ENCODE measurements at places on chromosomes 16 and 17.

DNA sequence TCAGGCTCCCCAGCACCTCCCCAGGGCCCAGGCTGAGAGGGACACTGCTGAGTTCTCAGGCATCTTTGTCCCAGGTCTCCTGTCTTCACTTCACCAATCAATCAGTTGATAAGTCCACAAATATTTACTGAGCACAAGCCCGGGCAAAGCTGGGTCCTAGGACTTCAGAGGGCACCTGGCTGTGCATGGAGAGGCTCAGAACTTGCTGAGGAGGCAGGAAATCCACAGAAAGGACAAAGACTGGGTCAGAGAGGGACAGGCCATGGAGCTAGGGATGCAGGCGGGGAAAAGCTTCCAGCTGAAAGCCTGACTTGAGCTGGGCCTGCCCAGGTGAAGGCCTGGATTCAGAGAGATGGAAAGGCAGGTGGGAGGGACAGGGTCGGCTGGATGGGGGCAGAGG, 33.2 kb upstream of the C1QL1 start:
- no peak for DNase-seq

DNA sequence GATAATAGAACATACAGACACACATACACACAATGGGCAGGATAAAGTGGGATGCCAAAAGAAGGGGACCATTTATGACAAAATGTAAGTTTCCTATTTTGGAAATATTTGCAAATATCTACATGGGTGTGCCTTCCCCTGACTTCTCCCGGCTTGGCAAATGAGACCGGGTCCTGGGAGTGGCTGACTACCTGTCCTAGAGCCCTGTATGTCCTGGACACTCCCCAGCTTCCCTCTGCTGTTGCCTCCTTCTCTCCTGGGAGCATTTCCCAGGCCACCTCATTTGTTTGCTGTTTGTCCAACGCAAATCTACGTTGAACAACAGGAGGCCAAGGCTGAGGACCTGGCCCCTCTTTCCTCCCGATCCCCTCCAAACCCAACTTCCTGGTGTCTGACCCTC, 16.9 kb downstream of the PECAM1 start:
- DNase-seq = no peak

- no peak for DNase-seq
These were observed at the start of gene KRTAP1-5 for GRCh38 chr17:41026715-41027471. TSS of gene KRTAP1-5 (minus strand) at chr17:41027208. CDS start at chr17:41027155, 53 bp downstream.

DNA sequence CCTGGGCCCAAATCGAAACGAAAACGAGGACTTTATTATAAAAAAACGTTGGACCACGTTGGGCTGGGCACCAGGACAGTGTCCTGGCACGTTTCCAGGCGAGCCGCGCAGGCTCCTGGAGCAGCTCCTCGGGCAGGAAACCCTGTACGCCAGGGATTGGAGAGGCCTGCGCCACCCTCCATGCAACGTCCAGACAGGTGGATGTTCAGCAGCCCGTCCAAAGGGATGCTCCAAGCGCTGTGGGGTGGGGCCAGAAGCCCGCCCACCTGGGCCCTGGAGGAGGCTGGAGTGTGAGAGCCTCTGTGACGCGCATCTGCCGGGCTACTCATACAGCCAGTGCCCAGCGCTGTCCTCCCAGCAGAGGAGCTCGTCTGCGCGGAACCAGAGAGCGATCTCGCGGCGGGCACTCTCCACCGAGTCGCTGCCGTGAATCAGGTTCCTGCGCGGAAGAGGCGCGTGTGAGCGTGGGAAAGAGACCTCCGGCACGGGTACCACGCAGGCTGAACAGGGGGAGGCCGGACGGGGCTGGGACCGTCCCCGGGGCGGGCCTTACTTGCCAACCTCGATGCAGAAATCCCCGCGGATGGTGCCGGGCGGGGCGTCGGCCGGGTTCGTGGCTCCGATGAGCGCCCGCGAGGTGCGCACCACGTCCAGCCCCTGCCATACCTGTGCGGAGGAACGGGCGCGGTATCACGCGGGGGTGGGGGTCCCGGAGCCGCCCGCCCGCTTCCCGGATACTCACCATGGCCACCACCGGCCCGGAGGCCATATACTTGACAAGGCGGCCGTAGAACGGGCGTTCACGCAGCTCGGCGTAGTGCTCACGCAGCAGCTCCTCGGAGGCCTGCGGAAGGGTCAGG, 785 bp downstream of the NME3 start:
- DNase-seq = no peak

DNA sequence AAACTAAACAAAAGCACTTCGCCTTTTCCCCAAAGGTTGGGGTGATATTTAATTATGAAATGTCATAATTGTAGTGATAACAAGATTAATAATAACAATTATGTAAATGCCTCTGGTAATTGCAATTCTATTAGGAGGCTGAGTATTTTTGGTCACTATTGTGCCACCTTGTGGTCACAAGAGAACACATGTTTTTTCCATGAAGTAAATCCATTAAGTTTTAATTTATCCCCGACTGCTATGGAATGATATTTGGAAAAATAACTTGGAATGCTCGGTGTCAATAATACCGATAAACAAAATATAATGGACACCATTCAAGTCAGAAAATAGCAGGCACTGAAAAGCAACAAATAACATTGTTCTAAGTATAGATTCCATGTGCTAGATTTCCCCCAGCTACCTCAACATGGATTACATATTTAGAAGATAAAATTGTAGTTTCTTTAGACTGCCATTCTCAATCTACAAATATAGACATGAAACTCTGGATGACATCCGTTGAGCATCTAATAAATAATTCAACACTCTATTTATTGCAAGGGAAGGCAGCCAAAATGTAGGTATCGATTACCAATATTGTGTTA, 25.0 kb upstream of the KCNJ2 start:
- DNase-seq = no peak

- DNase-seq = no peak
These were observed 174.9 kb upstream of the CIBAR2 start for GRCh38 chr16:85286951-85287814.

DNA sequence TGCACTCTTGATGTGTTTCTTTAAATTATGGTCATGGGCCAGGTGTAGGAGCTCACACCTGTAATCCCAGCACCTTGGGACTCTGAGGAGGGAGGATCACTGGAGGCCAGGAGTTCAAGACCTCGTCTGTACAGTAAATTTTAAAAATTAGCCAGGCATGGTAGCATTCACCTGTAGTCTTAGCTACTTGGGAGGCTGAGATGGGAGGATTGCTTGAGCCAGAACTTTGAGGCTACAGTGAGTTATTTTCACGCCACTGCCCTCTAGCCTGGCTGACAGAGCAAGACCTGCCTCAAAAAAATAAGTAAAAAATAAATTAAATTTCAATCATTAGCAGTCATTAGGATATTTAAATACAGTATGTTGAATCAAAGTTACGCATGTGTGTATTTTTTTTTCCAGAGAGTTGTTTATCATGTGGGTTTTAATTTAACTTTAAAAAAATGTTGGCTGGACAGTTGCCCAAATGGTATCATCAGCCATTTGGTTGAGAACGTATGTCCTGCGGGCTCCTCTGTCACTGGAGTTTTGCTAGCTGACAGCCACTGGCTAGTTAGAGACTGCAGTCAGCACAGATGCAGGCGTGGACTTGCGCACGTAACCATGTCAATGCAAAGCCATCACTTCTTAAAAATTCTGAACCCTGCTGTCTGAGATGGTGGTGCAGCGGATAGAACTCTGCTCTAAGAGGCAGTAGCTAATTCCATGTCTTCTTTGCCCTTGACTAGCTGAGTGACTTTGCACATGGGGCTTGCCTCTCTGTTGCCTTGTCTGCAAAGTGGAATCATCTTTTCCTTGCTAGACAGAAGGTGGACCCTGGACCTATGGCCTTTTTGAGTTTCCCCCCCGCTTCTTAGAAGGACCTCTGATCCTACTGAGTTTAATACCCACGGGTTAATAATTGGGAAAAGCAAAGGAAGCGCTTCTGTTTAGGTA, 40.0 kb downstream of the MAPT start:
- DNase-seq = no peak

DNA sequence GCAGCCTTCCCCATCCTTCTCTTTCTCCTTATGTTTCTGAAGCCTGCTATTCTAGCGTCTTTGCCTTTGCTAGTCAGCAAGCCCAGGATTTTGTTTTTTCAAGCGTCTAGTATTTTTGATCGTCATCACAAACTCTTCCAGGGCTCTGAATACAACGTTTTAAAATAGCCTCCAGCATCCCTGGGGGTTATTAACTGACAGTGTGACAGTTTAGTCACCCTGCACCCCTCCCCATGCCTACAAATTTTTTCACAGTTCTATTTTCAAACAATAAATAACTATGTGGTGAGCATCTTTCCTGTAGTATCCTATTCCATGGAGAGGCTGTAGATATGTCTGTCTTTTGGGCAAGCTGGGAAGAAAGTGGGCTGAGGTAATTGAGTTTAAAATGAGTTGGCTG, 280.9 kb downstream of the MAP2K4 start:
- DNase-seq = no peak

DNA sequence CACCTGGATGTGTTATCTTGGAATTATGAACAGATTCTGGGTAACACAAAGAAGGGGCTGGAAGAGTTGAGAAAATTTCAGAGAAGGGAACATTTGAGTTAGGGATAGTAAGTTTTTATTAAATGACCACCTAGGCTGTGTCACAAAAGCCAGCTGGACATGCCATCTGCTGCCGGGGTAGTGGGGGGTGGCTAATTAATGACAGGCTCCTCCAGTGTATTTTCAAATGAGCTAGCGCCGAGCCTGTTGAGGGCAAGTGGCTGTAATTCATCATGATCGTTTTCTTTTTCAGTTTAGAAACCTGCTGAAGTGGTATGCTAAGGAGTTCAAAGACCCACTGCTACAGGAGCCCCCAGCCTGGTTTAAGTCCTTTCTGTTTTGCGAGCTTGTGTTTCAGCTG, 6.2 kb downstream of the TMEM97 start:
- no peak for DNase-seq

DNA sequence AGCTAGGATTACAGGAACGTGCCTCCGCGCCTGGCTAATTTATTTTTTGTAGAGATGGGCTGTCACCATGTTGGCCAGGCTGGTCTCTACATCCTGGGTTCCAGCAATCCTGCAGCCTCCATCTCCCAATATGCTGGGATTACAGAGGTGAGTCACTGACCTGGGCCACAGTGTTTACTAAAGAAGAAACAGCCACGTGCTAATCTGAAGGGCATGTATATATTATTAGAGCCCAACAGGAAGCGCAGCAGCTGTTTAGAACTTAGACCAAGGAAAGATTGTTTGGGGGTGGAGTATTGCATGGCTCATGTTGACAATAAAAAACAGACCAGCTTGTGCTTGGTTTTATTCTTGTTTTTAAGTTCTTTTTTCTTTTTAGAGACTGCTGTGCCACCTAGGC, 60.2 kb downstream of the HAPSTR1 start:
- DNase-seq = no peak

- DNase-seq = no peak
These were observed 26.5 kb upstream of the AATK start for GRCh38 chr17:81192386-81193050.

- peak; percentile 38 for DNase-seq
These were observed 579 bp upstream of the CYBA start for GRCh38 chr16:88651276-88651988.
